ENCODE measurements at places on chromosomes 11 and 22.

DNA sequence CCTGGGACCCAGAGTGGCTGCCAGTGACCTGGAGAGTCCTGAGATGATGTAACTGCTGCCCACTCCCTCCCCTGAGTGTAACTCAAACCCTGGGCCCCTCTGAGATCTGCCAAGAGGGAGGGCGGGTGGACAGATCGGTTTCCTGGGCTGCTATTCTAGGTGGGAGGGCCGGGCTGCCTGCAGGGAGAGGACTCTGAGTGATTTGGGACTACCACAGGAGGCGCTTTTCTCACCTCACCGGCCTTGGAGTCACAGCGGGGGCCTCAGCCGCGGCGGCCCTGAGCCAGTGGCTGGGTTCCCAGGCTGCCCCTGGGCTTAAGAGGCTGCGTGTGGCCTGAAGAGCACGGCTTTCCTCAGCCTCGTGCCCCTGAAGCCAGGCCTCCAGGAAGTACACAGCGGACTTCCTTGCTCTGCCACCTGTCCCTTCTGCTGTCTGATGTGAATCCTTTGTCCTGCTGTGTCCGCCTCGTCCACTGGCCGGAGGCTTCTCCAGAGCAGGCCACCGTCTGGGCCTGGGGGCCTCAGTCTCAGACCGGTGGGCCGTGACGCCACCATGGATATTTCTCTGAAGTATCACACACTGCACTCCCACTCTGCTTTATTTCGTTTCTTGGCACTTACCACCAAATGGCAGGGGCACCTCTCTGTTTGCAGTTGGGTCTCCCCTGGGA, 11.5 kb downstream of the RELT start:
- DNase-seq: no peak

DNA sequence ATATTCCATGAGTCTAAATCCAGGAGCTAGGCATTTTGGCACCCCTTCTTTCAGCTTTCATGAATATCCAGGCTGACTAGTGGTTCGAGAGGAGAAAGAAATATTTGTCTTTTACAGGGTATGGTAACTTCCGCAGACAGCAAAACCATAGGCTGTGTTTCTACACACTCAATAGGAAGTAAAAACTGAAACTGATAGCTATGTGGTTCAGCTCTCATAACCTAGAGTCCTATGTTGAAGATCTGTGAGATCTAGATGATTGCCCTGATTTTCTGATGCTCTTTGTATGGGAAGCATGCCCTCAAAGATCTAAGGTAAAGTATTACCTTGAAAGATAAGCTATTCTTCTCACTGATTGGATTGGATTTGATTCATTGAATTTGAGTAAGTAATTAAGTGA, 118.3 kb downstream of the CD44 start:
- no peak for DNase-seq

DNA sequence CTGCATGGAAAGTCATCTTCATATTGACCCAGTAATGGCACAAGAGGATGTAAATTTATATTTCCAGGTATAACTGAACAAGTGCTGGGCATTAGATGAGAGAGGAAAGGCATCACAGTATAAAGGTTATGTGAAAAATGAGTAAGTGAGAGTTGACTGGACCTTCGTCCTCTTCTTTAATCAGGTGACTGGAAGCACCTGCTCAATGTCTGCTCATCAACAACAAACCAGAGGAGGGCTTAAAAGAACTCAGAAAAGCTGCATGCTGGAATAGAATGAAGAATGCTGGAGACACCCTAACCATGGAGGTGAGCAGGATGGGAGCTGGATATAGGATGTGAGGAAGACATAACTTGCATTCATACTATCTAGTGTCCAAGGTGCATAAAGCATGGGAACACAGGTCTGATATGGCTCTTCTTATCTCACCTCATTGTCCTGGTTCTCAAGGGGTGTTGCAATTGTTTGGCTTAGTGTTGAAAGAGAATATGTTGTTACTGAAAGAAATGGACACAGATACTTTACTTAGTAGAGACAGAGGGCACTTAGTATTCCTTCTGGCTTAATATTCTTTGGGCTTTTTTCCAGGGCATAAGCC, 7.3 kb upstream of the SLC22A9 start:
- no peak for DNase-seq

DNA sequence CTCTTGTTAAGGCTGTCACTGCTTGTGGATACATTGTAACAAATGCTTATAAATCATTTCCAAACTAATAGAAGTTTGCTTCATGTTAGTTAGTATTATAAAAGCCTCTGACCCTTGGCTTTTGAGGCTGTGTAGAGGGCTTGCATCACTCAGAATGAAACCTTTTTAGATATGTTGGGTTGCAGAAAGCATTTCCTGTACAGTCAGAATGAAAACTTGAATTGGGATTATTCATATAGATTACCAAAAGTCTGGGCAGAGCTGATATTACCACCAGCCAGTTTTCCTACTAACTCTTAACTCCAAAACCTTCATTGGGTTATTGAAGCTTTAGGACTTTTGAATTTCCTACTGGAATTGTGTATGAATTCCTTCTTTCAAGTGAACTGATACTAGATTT, 12.0 kb downstream of the KMT2A start:
- no peak for DNase-seq

DNA sequence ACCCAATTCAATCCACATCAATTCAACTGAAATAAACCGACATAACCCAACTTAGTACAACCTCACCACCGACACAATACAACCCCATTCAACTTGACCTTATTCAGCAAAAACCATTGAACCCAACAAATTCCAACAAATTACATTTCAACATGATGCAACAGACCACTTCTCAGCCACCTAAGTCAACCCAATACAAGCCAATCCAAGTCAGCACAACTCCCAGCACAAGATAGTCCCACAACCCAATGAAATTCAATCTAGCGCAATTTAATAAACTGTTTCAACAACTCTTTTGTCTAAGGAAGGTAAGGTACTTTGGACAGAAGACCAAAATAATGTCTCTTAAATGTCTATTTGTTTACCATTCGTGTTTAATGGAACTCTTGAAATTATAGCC, 226.0 kb downstream of the MIAT start:
- DNase-seq: no peak

- DNase-seq: no peak
Measured at GRCh38 chr11:19673924-19674729, 38.5 kb upstream of the NAV2 start.

DNA sequence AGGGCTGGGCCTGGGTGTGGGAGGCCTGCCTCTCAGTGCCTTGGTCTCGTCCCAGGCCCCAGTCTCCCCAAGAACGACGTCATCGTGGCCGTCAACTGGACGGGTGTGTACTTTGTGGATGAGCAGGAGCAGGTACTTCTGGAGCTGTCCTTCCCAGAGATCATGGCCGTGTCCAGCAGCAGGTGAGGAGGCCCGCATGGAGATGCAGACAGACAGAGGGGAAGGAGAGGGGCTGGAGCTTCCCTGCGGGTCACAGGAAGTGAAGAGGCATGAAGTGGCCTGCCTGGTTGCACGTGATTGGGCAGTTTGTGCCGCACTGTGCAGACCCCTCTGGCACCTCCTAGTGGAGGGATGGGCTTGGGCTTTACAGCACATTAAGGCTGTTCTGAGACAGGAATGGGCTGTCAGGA, 70.4 kb downstream of the MYO7A start:
- no peak for DNase-seq

- DNase-seq: no peak
Measured at GRCh38 chr22:49448526-49448925, 379.1 kb downstream of the BRD1 start.

DNA sequence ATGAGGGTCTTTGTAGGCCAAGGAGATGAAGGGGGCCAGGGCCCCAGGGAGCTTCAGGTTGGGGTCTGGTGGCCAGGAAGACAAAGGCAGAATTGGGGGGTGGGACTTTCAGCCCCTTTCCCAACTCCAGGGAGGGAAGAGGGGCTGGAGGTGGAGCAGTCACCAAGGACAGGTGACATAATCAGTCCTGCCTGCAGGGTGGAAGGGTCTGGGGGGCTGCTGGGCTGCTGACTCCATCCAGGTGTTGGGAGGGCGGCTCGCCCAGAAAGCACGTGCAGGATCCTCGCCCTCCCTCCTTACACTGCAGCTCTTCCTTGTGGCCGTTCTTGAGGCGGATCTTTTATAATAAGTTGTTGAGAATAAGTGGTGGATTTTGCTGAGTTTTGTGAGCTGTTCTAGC, 1491.1 kb downstream of the TBC1D22A start:
- no peak for DNase-seq

DNA sequence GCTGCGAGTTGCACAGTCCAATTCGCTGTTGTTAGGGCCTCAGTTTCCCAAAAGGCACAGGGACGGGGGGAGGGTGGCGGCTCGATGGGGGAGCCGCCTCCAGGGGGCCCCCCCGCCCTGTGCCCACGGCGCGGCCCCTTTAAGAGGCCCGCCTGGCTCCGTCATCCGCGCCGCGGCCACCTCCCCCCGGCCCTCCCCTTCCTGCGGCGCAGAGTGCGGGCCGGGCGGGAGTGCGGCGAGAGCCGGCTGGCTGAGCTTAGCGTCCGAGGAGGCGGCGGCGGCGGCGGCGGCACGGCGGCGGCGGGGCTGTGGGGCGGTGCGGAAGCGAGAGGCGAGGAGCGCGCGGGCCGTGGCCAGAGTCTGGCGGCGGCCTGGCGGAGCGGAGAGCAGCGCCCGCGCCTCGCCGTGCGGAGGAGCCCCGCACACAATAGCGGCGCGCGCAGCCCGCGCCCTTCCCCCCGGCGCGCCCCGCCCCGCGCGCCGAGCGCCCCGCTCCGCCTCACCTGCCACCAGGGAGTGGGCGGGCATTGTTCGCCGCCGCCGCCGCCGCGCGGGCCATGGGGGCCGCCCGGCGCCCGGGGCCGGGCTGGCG, at the start of gene BCR:
TSS of gene BCR (plus strand) at position 209 of the 592 bp plus-strand sequence. CDS start 452 bp downstream, outside the sequence.
- peak; percentile 72 for DNase-seq

DNA sequence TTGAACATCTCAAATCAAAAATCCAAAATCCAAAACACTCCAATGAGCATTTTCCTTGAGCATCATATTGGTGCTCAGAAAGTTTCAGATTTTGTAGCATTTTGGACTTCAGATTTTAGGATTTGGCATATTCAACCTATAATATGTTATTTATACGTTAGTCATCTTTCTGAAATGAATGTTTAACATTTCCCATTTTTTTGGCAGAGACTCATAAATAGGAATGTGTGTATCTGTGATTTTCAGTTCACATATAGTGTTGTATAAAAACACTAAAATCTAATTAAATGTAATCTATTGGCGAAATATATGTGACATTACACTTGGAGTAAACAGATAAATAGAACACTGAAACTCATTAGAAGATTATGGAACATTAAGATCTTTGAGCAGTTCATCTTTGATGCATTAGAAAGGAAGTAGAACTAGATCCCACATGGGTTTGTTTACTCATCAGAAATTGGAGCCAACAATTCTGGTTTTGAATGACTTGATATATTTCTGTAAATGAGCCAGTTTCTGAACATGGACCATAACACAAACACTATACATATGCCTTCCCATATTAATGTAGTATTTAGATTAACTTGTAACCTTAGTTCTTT, 153.1 kb downstream of the UVRAG start:
- no peak for DNase-seq

- no peak for DNase-seq
Measured at GRCh38 chr11:131409345-131409744, 38.9 kb downstream of the NTM start.

GRCh38 chr22:43267981-43268660, 75.1 kb downstream of the SCUBE1 start:
- no peak for DNase-seq

- DNase-seq: no peak
Measured at GRCh38 chr11:111776398-111777093, 10.4 kb upstream of the PPP2R1B start.

DNA sequence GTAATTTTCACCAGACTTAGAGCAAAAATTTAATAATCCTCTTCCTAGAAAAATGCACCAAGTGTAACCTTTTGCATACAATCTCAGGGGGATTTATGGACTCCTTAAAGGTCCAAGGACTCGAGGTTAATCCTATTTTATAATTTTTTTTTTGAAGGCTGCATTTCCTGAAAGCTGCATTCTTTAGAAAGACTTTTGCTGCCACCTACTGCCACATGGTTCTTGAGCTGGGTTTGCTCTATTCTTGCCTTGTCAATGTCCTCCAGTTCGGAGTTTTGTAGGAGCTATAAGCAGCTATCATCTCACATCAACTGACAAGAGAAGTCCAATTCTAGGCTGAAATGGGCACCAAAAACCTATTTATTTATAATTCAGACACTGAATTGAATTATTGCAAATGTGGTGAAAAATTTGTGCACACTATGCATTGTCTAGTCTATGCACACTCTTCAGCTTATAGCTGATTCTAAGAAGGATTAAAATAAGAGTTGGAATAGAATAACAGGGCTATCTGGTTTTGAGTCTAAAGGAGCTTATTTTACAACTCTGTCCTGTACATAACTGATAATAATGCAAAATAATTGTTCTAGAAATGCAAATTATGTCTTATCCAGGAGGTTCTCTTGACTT, 31.3 kb downstream of the TRAF6 start:
- DNase-seq: no peak

DNA sequence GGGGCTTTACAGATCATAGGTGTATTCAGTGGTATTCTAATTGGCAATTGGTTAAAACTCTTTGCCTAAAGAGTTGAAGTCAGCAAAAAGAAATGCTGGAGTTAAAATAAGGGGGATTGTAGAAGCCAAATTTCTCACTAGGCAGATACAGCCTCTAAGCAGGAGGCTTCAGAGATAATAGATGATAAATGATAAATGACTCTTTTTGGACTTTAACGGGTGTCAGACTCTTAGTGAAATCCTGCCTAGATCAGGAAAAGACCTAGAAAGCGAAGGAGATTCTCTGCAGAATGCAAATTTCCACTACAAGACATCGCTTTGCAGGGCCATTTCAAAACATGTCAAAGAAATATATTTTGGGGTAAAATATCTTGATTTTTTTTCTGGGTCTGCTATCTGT, 182.8 kb downstream of the FAM76B start:
- no peak for DNase-seq

- no peak for DNase-seq
Measured at GRCh38 chr22:23286296-23286695, 106.0 kb downstream of the BCR start.

- no peak for DNase-seq
Measured at GRCh38 chr11:2863276-2863618, 22.3 kb downstream of the CDKN1C start.

- no peak for DNase-seq
Measured at GRCh38 chr11:62965574-62965973, 19.2 kb downstream of the SLC22A6 start.

GRCh38 chr11:128804481-128804880, 62.6 kb downstream of the KCNJ1 start:
- no peak for DNase-seq

DNA sequence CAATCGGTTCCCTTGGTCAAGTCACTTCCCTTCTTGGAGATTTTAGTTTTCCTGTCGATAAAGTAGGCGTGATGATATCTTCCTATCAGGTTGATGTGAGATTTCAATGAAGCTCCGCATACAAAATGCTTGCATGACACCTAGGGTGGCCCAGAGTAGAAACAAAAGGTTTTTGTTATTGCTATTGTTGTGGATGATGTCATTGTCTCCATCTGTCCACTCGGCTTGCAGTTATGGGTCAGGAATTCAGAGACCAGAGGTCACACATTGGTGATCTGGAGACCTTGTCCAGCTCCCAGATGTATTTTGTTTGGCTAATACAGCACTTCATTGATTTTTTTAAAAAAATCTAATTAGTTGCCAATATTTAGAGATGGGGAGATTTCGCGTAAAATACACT, 382.1 kb downstream of the MN1 start:
- no peak for DNase-seq

Measured in activated CD8-positive, alpha-beta memory T cell treated with anti-CD3 and anti-CD28 coated beads, Interleukin-2, amount 50 U/mL, for 48 hours (primary cell).